ENCODE measurements at places on chromosomes 4 and X. TPM values are rescaled to one million over a fixed set of nuclear protein-coding genes. Genes with fewer than 3 reads are reported as not detected.
A peak's percentile ranks its signal among the peaks of the same experiment; 100 is the strongest.

The FAM47E gene
- total RNA-seq = 1.6 TPM

The CBR4 gene
- total RNA-seq = 36.0 TPM

DNA sequence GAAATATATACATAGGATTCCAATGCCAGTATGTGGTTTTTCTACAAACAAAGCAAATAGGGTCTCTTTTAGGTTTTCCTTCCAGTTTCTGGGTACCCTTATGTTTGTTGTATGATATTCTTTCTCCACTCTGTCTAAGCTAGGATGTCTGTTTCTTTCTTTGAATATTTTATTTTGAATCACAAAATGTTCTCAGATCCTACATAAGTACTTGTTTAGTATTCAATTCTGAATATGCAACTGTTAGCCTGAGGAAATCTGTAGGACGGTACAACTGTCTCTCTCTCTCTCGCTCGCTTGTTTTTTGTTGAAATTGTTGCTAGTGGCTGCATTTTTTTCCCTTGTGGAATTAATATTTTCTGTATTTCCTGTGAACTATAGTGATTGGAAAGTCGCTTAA lies 163.2 kb downstream of the CCSER1 start:
- H3K27me3 ChIP-seq = no peaks in the 10 kb centered on the region
- H3K4me3 ChIP-seq = no peak overlapping the region
- peak overlapping the region; percentile 68 for H3K27ac ChIP-seq
- no peaks in the 10 kb centered on the region for H3K36me3 ChIP-seq
- peaks cover 27% of the 10 kb centered on the region for H3K4me1 ChIP-seq
- DNase-seq = no peak

GRCh38 chrX:16014171-16014570 lies 109.2 kb upstream of the GRPR start:
- no peak overlapping the region for H3K27ac ChIP-seq
- no peaks in the 10 kb centered on the region for H3K27me3 ChIP-seq
- H3K4me1 ChIP-seq = no peaks in the 10 kb centered on the region
- DNase-seq = no peak
- H3K36me3 ChIP-seq = no peaks in the 10 kb centered on the region

GRCh38 chr4:11175374-11175773 lies 253.3 kb downstream of the HS3ST1 start:
- H3K36me3 ChIP-seq = peaks cover 4% of the 10 kb centered on the region
- DNase-seq = no peak
- no peak overlapping the region for H3K4me3 ChIP-seq
- no peaks in the 10 kb centered on the region for H3K4me1 ChIP-seq
- no peak overlapping the region for H3K27ac ChIP-seq
- no peaks in the 10 kb centered on the region for H3K27me3 ChIP-seq

DNA sequence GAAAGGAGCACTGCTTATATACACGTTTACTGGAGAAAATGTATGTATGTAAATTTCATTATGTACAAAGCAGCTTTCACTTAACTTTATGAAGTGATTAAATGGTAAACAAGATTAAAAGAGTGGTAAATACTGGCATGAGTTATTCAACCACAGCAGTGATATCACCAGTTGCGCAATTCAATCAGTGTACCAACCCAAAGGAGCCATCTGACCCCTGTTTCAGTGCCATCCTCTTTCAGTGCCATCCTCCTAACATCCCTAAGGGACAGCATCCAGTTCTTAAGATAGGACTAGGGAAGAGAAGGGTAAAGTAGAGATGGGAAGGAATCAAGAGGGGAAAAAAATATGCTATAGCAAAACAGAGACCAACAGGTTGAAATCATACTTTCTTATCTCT lies 16.2 kb downstream of the HPF1 start:
- H3K27ac ChIP-seq = no peak overlapping the region
- no peak overlapping the region for H3K4me3 ChIP-seq
- H3K36me3 ChIP-seq = peaks cover 13% of the 10 kb centered on the region
- no peaks in the 10 kb centered on the region for H3K4me1 ChIP-seq
- H3K27me3 ChIP-seq = no peaks in the 10 kb centered on the region

GRCh38 chr4:8260656-8261111 lies 8.9 kb upstream of the HTRA3 start:
- peaks cover 14% of the 10 kb centered on the region for H3K4me1 ChIP-seq
- no peak for DNase-seq
- H3K27me3 ChIP-seq = peaks cover 3% of the 10 kb centered on the region
- H3K27ac ChIP-seq = no peak overlapping the region
- no peaks in the 10 kb centered on the region for H3K36me3 ChIP-seq
- no peak overlapping the region for H3K4me3 ChIP-seq

- peak; percentile 56 for DNase-seq
- H3K27me3 ChIP-seq = no peaks in the 10 kb centered on the region
- H3K4me3 ChIP-seq = peak overlapping the region; percentile 97
- H3K4me1 ChIP-seq = peaks cover 21% of the 10 kb centered on the region
- no peaks in the 10 kb centered on the region for H3K36me3 ChIP-seq
- H3K27ac ChIP-seq = peak overlapping the region; percentile 99
Observed at GRCh38 chr4:2535376-2536192, 863 bp upstream of the FAM193A start.

DNA sequence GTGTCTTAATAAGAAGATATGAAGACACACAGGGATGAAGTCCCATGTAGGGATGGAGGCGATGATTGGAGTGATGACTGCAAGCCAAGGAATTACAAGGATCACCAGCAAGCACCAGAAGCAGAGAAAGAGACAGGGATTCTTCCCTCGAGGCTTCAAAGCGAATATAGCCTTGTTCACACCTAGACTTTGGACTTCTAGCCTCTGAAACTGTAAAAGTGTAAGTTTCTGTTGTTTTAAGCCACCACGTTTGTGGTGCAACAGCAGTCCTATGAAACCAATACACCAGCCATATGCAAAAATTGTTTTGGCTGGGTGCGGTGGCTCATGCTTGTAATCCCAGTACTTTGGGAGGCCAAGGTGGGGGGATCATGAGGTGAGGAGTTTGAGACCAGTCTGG lies 9.8 kb upstream of the PDS5A start:
- H3K27me3 ChIP-seq = no peaks in the 10 kb centered on the region
- no peaks in the 10 kb centered on the region for H3K36me3 ChIP-seq
- DNase-seq = no peak
- no peaks in the 10 kb centered on the region for H3K4me1 ChIP-seq
- no peak overlapping the region for H3K4me3 ChIP-seq

DNA sequence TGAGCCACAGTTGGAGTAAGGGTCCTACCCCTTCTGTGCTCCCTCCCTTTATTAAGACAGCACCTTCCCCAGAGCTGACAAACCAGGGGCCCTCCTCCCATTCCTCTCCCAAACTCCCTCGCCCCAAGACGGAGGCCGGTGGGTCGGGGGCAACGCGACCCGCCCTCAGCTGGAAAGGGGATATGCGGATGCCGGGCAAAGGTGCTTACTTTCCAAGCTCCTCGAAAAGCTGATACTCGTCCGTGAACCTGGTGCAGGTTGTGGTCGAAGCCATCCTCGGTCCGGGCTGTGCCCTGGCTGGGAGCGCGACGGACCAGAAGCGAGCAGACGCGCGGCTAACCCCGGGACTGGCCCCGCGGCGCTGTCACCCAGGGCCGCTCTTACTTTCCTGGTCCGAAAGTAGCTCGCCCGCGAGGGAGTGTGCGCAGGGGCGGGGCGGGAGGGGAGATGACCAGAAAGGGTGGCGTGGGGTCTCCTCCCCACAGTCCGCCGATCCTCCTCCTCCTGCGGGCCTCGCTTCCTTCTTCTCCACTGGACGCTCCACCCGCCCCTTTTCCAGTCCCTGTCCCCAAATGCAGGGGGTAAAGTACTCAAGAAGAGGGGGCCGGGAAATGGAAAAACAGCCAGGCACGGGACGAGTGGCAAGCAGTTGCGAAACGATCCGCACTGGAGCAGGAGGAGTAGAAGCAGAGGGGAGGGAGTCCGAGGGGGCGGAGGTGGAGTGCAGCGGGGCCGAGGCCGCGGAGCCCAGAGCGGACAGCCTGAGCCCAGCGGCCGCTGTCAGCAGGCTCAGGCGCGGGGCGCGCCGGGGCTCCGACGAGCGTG lies 531 bp downstream of the CAMK2D start:
- peak overlapping the region; percentile 98 for H3K4me3 ChIP-seq
- no peaks in the 10 kb centered on the region for H3K36me3 ChIP-seq
- H3K27me3 ChIP-seq = no peaks in the 10 kb centered on the region
- H3K4me1 ChIP-seq = peaks cover 48% of the 10 kb centered on the region
- H3K27ac ChIP-seq = peak overlapping the region; percentile 93
- peak; percentile 49 for DNase-seq
